Neuronal stem cell (in vitro differentiated cells): ENCODE measurements at places on chromosomes 5 and 9.

DNA sequence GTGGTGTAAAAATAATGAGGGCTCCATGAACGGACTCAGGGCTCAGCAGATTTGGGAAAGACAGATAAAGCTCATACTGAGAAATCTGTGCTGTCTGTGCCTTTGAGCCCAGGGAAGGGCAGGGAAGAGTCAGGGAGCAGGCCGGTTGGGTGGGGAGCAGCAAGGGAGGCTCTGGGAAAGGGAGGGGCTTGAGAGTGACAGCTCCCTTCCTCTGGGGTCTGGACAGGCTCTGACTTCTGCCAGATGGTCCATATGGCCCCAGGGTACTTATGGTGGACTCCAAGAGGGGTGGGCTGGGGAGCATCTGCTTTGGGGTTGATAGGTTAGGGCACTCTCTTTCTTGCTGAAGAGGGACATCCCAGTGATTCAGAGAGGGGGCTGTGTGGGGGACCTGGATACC lies 2.1 kb downstream of the NPR2 start:
- DNase-seq = no peak

DNA sequence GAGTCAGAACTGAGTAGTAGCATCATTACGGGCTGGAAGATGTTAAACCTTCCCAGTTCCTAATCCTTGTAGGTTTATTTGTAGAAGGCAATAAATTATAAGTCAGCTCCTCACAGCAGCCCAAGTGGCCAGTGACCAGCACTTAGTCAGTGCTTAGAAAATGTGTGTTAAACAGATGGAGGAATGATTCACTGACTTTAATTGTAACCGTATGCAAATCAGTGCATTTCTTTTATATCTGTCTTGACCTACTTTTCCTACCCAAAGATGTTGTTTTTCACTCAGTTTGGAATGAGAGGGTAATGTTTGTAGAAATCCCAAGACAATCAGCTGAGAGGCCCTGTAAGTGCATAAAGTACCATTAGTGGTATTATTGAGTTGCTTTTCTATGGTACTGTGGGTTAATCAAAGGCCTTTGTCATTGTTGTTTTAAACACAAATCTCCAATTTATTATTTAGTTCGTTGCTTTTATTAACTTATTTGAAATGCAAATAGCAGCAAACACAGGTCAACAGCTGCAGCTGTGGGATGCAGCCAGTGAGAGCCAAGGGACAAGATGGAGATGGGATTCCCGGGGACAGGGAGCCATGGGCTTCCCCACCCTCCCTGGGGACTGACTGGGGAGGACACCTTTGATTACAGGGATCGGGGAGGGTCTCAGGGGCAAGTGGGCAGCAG lies 49.8 kb downstream of the MAP1B start:
- DNase-seq = no peak

GRCh38 chr5:80804332-80804731 lies 149.5 kb upstream of the DHFR start:
- DNase-seq = no peak

DNA sequence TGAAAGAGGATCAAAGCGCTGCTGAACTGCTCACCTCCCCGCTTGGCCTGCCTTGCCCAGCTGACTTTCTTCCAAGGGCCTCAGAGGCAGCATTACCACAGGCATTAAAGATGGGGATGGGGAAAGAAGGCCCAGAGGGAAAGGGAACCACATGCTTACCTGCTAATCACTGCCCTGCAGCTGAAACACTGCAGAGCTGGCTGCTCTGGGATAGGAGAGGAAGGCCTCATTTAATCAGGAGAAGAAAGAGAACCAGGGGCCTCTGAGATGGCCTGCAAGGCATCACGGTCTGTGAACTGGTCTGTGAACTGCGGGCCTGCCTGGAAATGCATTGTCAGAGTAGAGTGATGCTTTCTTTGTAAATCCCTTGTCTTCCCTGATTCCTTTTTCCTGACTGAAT lies 44.8 kb downstream of the PTCD2 start:
- no peak for DNase-seq

- DNase-seq = no peak
These were observed 390.6 kb upstream of the C9orf72 start for GRCh38 chr9:27963836-27964235.

- DNase-seq = no peak
These were observed 23.5 kb downstream of the SLC25A25 start for GRCh38 chr9:128091571-128091970.
